ENCODE measurements at places on chromosomes 16 and 17.

- DNase-seq: no peak
These were observed 72.8 kb downstream of the RPH3AL start for GRCh38 chr17:279776-280175.

DNA sequence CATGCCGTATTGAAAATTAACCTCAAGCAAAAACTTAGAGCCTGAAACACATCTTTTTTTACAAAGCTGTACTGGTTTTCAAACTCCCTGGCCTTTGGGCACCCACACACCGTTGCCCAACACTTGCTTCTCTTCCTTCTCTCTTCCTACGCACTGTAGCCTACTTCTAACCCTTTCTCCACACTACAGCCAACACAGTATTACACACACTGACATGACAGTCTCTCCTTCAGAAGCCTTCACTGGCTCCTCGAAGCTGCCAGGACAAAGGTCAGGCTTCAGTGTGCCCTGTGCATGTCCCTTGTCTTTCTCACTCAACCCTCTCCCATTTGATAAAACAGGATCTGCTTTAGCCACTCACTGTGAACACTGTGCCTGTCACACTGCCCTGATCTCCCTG lies 8.0 kb downstream of the FANCA start:
- no peak for DNase-seq

- DNase-seq: no peak
These were observed 1084.9 kb upstream of the RBFOX1 start for GRCh38 chr16:6247775-6248174.

DNA sequence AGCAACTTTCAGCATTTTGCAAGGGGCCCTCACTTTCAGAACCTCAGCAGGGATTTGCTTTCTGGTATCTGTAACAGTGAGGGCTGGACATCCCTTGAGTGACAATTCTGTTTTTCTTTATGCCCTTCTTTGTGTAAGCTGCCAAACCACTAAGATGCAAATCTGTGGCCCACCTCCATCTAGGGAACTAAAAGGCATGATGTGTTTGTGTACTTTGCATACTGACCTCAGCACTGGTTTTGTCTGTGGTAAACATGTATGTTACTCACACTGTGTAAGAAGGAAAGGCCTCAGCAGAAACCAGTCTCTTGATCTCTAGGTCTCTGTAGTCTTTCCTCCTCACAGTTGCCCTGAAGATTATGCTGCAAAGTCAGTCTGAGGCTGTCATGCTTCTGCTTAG lies 396.6 kb upstream of the DYNLRB2 start:
- DNase-seq: no peak

- DNase-seq: peak; percentile 33
These were observed 20.5 kb downstream of the CLEC16A start for GRCh38 chr16:10964891-10965326.

GRCh38 chr17:13635951-13636350 lies 34.2 kb upstream of the HS3ST3A1 start:
- DNase-seq: no peak

- DNase-seq: no peak
These were observed 151.8 kb downstream of the PITPNC1 start for GRCh38 chr17:67528751-67529436.

DNA sequence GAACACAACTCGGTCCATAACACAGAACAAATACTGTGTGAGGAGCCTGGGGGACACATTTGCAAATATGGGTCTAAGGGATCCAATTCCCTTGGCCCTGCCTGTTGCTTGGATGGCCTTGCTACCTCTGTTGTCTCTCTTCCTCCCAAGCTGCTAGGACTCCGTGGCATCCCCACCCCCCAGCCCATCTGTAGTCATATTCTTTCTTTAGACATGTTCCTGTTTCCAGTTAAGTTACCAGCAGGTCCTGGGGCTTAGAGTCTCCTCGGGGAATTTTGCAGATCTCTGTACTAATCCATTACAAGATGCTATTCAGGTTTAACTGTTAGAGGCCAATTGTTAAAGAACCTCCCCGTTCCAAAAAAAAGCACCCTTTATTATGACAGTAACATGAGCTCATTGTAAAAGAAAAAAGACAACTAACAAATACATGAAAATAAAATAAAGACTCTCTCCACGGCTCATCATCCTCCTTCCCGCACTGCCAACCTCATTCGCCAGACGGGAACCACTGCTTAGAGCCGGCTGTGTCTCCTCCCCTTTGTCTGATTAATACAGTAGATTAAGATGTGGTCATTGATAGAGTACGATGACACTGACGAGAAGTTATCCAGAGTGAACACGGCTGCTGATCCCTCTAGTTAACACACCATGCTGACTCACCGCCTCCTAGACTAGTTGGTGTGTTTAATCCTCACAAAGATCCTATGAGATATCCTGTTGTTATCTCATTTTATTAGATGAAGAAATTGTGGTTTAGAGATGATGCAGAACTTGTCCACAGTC lies 22.2 kb downstream of the HS3ST4 start:
- DNase-seq: no peak

All from stimulated activated CD4-positive, alpha-beta T cell treated with anti-CD3 and anti-CD28 coated beads, TNF-alpha, amount 100 ng/mL, for 24 hours (primary cell).